T-cell (primary cell): ENCODE measurements at places on chromosomes 16 and 17. TPM values are rescaled to one million over a fixed set of nuclear protein-coding genes. Genes with fewer than 3 reads are reported as not detected.

- DNase-seq, result no peak
Observed at GRCh38 chr16:59328961-59329360, 594.8 kb upstream of the GOT2 start.

- no peak for DNase-seq
Observed at GRCh38 chr17:41653421-41653820, 29.0 kb upstream of the KRT17 start.

GRCh38 chr17:5931616-5932015, 138.6 kb upstream of the WSCD1 start:
- no peak for DNase-seq

DNA sequence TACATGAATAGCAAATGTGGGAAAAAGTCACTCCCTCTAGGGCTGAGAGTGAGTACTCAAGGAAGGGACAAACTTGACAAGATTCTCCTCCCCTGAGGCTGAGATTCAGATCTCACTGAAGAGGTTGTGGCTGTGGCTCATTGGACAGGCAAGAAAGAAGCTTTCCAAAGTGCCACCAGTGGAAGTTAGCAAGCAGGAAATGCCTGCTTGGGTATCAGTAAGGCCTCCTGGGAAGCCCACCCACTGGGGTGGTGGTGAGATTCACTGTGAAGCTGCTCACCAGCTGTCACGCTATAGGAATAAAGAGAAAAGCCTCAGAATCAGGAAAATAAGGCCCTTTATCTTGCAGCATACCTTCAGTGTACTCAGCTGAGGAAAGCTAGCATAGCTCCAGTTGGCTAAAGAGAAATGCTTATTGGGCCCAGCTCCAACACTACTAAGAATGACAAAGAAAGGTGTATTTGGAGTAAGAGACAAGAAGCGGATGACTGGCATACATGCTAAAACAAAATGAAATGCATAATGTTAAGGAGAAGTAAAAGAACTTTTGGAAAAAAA, 274.4 kb upstream of the TOM1L1 start:
- DNase-seq, result no peak

DNA sequence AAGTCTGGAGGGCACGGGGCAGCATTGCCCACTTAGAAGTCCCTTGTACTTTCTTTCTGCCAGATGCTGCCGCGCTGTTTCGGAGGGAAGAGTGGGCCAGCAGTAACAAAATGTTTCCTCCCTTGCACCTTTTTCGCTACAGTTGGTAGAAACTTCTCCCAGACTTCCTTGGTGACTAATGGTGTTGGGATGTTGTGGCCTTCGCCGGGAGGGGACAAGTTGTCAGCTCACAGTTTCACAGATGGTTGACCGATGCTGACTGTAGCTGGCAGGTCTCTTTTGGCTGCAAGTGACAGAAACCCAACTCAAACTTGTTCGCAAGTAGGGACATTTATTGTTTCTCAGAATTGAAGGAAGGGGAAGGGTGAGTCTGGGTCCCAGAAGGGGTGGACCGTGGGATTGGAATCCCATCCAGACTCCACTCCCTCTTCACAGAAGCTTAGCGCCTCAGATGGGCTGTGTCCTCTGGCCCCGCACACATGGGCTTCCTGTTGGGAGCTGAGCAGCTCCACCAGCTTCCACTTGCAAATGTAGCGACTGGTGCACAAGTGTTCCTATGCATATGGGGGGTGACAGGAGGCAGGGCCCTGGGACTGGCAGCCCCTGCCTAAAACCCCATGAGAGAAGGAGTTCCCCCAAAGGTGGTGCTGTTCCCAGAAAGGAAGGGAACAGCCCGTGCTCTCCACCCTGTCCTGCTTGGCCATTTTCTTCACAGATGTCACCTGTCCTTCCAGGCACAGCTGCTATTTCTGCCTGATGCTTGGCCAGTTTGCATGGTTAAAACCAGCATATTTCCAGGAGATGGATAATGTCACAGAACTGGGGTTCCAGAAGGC, 30.9 kb upstream of the RPRML start:
- DNase-seq, result no peak

GRCh38 chr17:74870512-74870911, 2.3 kb downstream of the FDXR start:
- no peak for DNase-seq

GRCh38 chr16:52372313-52372712, 174.6 kb downstream of the TOX3 start:
- no peak for DNase-seq

DNA sequence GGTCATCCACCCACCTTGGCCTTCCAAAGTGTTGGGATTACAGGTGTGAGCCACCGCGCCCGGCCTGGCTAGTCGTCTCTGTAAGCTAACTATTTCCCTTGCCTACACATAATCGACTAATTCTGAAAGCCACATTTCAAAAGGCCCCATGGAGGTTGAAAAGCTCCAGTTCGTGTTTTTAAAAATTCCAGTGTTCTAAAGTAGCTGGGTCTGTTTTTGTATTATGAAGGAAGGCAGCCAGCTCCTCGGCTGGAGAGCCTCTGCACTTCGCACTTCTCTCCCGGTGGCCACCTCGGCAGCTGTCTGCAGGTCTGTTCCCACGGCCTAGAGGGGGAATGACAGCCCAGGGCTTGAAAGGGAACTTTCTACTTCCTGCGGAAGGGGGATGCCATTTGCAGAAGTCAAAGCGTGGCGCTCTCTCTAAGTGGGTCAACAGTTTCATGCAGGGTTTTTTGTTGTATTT, 16.9 kb downstream of the HASPIN start:
- peak; percentile 27 for DNase-seq

GRCh38 chr17:32672711-32673110, 185.9 kb downstream of the CDK5R1 start:
- no peak for DNase-seq

DNA sequence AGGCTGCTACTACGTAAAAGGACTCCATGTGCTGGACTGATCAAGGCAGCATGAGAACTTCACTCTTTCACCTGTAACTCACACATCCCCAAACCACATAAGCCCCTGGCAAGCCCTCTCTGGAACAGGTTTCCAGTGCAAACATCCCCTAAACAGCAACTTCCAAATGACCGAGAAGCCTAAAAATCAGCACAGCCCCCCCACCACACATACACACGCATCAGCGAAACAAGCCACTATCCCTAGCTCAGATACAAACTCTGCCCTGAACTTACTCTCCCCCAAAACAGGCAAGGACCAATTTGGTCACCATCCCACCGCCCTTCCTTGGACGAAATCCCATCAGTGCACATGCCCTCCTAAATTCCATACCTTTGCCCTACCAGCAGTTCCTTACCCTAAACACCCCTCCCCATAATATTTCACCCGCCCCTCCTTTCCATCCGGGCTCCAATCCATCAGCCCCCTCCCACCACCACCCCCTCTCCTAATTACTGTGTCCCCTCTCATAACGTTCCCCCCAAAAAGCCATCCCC, 735 bp downstream of the LSM12 start:
- no peak for DNase-seq

- no peak for DNase-seq
Observed at GRCh38 chr17:49565948-49566491, 9.7 kb upstream of the NXPH3 start.

GRCh38 chr17:49383060-49383459, 21.0 kb upstream of the ZNF652 start:
- DNase-seq, result no peak

DNA sequence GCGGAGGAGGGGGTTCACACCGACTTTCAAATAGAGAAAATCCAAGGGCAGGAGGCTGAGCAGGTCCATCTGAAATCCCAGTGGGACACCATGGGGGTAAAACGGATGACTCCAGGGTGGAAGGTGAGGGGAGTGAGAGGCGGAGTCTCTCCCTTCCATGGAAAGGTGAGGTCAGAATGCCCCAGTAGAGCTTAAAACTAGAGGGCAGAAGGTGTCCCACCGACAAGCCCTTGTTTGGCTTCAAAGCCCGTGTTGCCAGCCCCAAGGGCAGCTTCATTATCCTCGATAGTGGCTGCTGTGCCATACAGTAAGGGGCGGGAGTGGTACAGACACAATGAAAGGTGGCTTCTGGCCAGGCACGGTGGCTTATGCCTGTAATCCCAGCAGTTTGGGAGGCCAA, 55.7 kb downstream of the CNGB1 start:
- DNase-seq, result no peak

DNA sequence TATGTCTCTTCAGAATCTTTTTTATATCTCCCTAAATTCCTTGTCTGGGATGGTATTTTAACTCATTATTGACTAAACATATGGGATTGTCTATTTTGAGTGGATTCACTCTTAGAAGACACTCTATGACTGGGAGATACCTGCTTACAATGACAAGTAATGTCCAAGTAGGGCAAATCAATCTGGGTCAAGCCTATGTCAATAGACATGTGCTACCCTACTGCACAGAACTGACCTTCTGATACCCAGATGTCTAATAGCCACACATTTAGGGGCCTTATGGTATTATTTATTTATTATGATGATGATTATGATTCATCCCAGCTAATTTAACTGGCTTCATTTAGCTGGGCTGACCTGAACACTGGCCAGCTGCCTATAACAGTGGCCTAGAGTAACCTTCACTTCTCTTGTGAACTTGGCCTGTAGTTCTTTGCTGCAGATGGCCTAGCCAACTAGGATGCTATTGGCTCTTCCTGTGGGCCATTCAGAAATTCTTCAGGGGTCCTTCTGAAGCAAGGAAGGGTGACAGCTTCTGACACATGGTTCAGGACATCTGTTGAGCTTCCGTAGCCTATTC, 138.0 kb downstream of the ANKFN1 start:
- no peak for DNase-seq

DNA sequence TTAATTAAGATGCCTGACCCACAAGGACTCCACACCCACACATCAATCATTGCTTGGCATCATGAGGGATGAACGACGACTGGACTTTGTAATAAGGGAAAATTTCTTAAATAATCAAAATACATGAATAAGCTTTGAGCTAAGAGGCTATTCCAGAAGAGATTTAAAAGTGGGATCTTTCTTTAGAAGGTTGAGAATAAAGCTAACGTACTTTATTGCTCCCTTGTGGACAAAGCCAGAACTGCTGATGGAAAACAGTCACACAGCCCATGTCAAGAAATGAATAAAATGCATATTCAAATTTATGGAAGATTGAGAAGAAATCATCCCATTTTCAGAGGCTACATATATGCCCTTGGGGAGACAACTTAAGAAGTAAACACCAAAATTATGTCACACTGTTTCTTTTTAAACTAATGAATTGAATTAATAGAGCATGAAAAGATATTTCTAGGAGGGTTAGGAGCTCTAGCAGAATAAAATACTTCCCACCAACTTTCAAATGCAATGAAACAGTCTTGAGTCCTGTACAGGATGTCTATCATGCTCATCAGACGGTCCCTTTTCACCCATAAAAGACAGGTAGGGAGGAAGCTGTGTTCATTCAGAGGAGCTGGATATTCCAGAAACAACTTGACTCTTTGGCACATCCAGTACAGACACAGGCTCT, 60.2 kb upstream of the PHOSPHO1 start:
- no peak for DNase-seq

DNA sequence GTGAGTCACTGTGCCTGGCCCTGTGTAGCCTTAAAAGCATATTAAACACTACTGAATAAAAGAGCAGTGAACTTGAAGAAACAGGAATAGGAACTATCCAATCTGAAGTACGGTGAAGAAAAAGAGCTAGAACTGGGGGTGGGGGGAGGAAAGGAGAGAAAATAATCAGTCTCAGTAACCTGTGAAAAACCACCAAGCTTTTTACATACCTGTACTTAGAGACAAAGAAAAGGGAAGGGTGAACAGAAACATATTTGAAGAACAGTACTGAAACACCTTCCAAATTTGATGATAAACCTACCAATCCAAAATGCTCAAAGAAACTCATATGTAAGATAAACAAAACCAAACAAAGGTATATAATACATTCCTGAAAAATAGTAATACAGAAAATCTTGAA, 77.5 kb downstream of the USP32 start:
- no peak for DNase-seq

DNA sequence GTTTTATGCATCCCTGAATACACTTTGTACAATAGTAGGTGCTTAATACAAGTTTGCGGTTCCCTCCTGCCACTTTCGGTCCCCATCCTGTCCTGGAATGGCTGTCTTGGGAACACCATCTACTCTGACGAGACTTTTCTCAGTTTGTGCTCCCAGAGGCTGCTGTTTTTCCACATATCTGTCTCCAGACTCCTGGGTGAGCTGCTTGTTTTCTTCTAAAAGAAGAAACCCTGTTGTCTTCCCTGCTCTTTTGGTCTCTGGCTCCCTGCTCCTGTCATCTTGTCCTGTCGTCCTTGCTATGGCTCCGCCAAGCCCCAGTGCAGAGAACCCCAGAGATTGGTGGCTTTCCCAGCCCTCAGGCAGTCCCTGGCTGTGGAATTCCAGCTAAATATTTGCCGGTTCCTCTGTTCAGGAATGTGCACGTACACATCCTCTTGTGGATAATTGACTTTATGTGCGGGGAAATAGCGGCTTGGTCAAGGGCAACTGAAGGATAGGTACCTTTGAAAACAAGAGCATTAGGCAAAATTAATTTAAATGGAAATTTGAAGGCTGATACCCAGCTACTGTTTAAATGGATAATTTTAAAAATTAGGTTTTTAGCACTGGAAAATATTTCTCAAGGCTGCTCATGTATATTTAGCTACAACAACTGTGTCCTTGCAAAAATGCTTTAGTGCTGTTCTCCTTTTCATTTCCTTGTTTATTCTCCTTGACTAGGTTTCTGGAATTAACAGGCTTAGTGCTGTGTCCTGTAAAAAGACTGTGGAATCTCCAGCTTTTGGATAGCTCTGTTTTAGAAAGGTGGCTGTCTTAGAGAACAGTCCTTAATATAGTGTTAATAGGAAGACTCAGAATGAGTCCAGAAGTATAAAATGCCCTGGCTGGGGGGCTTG, 50.2 kb upstream of the SLC12A3 start:
- no peak for DNase-seq

GRCh38 chr16:2148714-2149629, 547 bp downstream of the RAB26 start:
- no peak for DNase-seq

GRCh38 chr17:12900474-12900873, 111.2 kb downstream of the ARHGAP44 start:
- no peak for DNase-seq

- DNase-seq, result no peak
Observed at GRCh38 chr17:28386391-28386790, 14.9 kb downstream of the SARM1 start.

- DNase-seq, result no peak
Observed at GRCh38 chr17:74452033-74452840, 14.2 kb upstream of the CD300A start.

GRCh38 chr17:71548540-71549190, 572.2 kb upstream of the SOX9 start:
- no peak for DNase-seq

DNA sequence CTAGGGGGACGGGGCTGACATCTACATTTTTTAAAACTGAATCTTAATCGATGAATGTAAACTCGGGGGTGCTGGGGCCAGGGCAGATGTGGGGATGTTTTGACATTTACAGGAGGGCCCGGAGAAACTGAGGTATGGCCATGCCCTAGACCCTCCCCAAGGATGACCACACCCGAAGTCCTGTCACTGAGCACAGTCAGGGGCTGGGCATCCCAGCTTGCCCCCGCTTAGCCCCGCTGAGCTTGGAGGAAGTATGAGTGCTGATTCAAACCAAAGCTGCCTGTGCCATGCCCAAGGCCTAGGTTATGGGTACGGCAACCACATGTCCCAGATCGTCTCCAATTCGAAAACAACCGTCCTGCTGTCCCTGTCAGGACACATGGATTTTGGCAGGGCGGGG, 21.4 kb downstream of the ADAM11 start:
- DNase-seq, result no peak

GRCh38 chr16:11497851-11498289, 88.8 kb downstream of the LITAF start:
- DNase-seq, result no peak

Gene PLA2G10
- total RNA-seq, result not detected

Gene MRM3
- total RNA-seq, result 23.8 TPM

Gene ADORA2B
- not detected for total RNA-seq

Gene CCL1
- total RNA-seq, result not detected

Gene TBC1D3E
- not detected for total RNA-seq

Gene GRIN2A
- not detected for total RNA-seq

Gene KLHL10
- not detected for total RNA-seq

Gene C16orf92
- not detected for total RNA-seq
